Neural progenitor cell (in vitro differentiated cells): ENCODE measurements at places on chromosomes 2 and 18.

- no peak for DNase-seq
Measured at GRCh38 chr2:6412533-6413091, 453.1 kb downstream of the CMPK2 start.

GRCh38 chr2:46451131-46451711 is 28.1 kb upstream of the TMEM247 start:
- no peak for DNase-seq

DNA sequence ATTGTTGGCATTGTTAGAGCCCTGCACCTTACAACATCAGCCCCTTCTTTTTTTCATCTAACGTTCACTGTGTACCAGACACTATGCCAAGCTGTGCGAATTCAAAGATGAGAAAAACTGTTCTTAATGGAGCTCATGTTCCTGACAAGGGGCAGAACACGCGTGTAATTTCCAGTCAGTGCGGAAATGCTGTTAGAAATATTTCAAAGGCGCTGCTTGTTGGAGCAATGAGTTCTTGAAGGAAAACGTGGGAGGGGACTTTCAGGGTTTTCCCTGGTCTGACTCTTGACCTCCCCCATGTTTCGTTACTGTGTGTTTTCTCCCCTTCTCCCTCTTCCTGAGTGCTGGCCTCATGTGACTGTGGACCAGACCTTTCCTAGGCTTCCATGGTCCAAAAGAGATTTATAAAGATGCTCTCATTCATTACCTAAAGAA is 1.5 kb downstream of the MTHFD2 start:
- DNase-seq = peak; percentile 22

DNA sequence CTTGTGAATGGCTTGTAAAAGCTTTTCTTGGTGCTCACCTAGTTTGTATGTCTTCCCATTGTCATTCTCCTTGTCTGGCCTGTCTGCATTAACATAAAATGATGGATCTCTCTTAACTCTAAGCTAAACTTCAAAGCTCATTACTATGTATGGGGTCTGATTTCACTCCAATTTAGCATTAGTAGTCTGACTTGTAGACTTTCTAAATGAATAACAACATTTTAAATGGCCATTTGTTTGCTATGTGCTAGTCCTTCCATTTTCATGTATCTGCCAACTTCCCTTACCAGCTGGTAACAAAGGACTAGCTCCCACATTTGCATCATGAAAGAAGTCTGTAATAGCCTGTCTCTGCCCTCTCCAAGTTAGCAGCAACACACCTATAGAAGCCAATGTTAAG is 324.2 kb upstream of the RGPD4 start:
- no peak for DNase-seq

GRCh38 chr2:182110347-182110746 is 124.7 kb downstream of the PPP1R1C start:
- no peak for DNase-seq

DNA sequence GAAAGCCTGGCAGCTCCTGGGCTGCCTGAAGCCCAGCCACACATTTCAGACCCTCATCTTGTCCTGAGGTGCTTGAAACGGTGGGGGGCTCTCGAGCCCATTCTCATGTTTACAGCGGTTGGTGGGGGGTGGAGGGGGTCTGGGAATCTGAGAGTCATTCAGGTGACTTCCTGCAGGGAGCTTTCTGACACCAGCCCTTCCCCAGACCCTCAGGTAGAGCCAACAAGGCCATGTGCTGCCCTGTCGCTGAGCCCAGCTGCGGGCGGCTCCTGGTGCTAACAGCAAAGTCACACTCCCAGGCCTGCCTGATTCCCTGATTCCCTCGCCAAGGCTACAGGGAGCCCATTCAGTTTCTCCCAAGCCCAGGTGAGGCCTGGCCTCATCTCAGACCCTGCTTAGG is 324.9 kb upstream of the MEX3C start:
- DNase-seq = no peak

GRCh38 chr2:162069267-162069903 is 4.6 kb downstream of the DPP4 start:
- DNase-seq = no peak

DNA sequence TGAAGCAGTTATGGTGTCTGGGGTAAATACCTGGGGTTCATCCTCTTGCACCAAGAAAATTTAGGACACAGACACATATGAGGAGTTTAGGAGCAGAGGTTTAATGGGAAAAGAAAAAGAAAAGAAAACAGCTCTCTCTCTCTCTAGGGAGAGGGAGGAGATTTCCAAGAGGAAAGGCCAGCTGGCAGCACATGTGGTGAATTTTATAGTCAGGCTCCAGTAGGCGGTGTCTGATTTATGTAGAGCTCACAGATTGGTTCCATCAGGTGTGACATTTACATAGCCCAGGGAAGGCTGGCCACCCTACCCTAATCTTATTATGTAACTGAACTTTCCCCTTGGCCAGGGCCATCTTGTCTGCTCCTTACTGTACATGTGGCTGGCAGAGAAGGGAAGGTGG is 297.5 kb upstream of the RGPD4 start:
- no peak for DNase-seq

GRCh38 chr2:166411473-166412230 is 35.9 kb upstream of the SCN9A start:
- no peak for DNase-seq

DNA sequence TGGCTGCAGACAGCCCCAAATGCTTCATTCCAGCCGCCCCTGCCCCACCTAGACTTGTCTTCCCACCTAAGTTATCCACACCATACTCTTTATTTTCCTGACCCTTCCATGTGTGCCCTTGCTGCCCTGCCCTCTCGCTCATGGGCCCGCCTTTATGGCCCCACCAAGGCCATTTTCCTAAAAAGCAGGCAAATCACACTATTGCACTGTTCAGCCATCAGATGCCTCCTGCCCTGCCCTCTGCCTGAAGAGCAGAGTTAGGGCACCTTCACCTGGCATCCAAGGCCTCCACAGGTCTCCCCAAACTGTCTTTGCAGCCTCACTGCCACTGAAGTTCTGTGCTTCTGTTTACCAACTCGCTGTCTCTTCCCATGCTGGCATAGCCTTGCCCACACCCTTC is 496.7 kb downstream of the EIPR1 start:
- no peak for DNase-seq

- peak; percentile 33 for DNase-seq
Measured at GRCh38 chr2:240412211-240412861, 23.1 kb upstream of the GPC1 start.

DNA sequence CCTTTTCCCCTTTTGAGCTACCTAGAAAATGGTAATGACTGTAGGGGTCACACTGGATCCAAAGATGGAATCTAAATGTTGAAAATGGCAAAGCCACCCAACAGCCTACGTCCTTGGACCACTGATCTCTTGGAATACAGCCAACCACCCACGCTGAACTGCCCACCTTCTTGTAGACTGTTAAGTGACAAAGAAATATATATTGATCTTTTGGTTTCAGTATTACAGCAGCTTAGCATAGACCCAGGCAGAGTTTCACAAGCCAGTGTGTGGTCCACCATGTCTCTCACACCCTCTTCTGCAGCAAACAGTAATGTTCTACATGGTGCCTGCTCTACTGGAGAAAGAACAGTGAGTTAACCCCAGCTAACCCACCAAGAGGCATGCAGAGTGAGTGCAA is 20.2 kb downstream of the CACNB4 start:
- no peak for DNase-seq

DNA sequence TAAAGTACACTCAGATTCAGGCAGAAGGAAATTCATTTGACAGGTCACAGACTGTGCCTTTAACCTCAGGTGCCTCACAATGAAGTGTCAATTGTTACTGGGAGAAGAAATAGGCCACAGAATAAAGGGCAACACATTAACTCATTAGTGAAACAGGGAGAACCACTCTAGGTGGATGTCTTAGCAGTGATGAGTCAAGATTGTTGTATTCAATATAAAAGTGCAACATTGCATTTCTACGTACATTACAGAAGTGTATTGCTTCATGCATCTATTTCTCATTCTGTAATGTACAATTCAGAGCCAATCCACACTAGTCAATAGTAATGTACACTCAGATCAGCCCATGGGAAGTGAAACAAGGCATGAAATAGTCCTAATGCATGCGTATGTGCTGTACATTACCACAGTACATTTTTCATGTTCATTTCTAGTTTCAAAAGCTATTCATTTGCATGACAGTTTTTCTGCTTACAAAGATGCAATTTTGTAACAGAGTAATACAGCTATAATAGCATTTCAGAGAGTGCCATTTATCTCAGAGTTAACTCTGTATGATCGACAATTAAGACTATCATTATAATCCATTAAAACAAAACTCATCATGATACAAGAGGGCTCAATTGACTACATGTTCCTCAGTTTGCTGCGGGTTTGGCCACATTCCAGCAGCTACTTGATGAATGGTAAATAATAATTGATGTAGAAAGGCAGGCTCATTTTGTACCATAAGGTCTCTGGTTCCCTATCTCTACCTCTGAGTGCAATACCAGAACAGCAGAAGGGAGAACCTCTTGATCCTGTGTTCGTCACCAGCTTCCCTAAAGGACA is 12.2 kb upstream of the ARL5A start:
- no peak for DNase-seq

DNA sequence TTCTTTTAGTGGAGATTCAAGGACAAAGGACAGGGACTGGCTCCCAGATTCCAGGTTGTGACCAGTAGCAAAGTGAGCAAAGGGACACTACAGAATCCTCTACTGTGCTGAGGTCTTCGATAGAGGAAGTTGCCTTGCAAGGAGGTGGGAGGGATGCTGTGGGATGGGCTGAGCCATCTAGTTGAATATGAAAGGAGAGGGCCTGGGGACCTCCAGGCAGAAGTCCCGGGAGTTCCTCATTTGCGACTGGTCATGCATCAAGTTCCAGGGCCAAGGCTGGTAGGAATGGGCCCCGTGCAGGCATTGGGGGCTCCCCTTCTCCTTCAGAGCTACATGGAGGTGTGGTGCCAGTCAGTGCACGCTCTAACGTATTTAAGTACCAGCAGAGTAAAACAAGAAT is 12.6 kb upstream of the PROM2 start:
- no peak for DNase-seq

GRCh38 chr2:164084066-164084465 is 348.3 kb upstream of the FIGN start:
- no peak for DNase-seq

GRCh38 chr18:58310517-58310916 is 266.5 kb downstream of the NEDD4L start:
- DNase-seq = no peak

- no peak for DNase-seq
Measured at GRCh38 chr2:33696234-33696633, 97.1 kb upstream of the FAM98A start.

DNA sequence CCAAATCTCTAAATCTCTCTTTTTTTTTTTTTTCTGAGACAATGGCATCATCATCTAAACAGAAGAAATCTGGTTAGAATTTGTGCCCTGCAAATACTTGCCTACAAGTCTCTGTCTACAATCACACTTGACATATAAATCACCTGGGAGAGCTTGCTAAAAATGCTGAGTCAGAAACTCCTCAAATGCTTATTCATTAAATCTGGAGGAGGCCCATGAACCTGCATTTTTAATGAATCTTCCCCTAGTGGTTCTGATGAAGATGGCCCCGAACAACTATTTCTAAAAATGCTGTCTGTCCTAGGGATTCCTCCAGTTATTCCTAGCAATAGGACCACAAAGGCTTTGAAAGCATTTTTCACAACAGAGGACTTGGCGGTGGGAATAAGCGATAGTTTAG is 1.6 kb upstream of the CSRNP3 start:
- DNase-seq = no peak

- peak; percentile 81 for DNase-seq
Measured at GRCh38 chr2:25981596-25982272, 563 bp downstream of the KIF3C start.

- peak; percentile 62 for DNase-seq
Measured at GRCh38 chr2:9333591-9334171, 89.6 kb downstream of the ITGB1BP1 start.

DNA sequence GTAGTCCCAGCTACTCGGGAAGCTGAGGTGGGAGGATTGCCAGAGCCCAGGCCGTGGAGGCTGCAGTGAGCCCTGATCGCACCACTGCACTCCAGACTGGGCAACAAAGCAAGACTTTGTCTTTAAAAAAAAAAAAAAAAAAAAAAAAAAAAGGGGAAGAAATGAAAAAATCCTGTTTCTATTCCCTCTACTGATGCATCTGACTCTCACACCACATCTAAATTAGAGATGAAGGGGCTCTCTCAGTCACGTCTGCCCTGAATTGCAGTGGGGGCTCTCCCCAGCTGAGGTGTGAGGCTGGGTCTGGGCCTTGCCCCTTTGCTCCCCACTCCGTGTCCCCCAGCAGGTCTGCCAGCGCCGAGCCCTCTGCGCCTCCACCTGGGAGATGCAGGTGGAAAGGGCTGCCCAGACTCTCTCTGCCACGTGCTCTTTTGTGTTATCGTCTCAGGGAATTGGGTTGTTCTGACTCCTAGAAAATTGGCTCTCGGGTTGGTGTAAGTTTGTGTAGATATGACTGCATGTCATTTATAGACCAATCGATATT is 30.2 kb downstream of the TRAPPC12 start:
- no peak for DNase-seq

DNA sequence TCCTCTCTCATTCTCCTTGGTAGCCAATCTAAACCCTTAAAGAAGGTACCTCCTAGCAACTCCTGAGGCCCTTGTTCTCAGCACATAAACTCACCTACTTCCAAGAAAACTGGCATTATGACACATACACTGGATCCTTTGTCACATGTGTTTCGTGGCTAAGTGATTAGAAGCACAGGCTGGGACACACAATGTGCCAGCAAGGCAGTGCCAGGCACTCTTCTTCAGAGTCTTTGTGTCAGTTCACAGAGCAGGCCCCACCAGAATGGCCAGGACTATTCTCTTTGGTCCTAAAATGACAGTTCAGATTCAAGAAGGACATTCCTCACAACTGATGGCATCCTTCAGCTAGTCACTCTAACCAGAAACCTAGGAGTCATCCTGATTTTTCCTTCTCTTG is 40.3 kb downstream of the SMC6 start:
- no peak for DNase-seq

- DNase-seq = no peak
Measured at GRCh38 chr2:70613521-70613920, 59.9 kb upstream of the TGFA start.

GRCh38 chr2:177545143-177545542 is 152.6 kb downstream of the AGPS start:
- no peak for DNase-seq

- DNase-seq = no peak
Measured at GRCh38 chr2:129765326-129765677, 214.2 kb upstream of the RAB6C start.

DNA sequence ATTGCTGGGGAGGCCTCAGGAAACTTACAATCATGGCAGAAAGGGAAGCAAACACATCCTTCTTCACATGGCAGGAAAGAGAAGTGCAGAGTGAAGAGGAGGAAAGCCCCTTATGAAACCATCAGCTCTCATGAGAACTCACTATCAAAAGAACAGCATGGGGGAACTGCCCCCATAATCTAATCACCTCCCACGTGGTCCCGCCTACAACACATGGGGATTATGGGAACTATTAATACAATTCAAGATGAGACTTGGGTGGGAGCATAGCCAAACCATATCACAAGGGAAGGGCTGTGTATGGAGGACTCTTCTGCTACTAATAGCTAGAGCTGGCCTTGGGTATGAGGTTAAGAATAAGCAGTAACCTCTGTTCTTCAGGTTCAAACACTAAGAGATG is 8.8 kb upstream of the SETBP1 start:
- DNase-seq = no peak

- DNase-seq = no peak
Measured at GRCh38 chr2:112885506-112885902, 25.5 kb upstream of the IL37 start.

- no peak for DNase-seq
Measured at GRCh38 chr2:80531319-80531718, 226.8 kb upstream of the LRRTM1 start.

GRCh38 chr18:58396966-58397365 is 231.9 kb downstream of the ALPK2 start:
- no peak for DNase-seq

- DNase-seq = peak; percentile 64
Measured at GRCh38 chr18:50405582-50406271, 30.9 kb downstream of the SKA1 start.
